ENCODE measurements at places on chromosomes 1 and 21.

DNA sequence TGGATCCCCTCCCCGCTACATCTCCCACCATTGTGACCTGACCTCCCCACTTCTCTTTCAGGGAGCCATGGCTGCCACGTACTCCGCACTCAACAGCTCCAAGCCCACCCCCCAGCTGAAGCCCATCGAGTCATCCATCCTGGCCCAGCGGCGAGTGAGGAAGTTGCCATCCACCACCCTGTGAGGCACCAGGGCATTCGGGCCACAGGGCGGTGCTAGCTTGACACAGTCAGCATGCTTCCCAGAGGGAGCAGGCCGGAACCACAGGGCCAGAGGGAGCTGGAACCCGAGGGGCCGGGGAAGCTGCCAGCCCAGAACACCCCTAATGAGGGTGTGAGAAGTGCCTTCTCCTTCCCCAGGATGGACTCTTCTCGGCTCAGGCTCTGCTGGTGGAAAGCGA lies 44.5 kb downstream of the RPS6KA1 start:
- DNase-seq = no peak

DNA sequence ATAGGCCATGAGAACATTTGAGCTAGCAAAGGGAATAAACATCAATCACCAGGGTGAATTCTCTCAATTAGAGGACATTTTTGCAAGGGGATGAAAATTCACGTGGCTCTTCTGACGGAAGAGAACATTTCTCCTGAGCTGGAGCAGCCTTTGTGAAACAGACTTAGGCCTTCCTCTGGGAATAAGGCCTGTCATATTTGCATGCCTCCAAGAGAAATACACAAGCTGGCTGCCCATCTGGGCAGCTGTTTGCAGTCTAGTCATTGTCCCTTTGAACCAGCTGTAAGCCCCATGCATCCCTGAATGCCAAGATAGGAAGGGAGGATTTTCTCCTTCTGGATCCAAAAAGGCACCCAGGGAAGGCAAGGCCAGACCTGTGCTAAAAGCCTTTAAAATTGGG lies 5.5 kb downstream of the LEMD1 start:
- no peak for DNase-seq

GRCh38 chr1:30747033-30748008 lies 10.3 kb downstream of the LAPTM5 start:
- DNase-seq = no peak

- no peak for DNase-seq
Observed at GRCh38 chr1:223878598-223879325, 33.0 kb upstream of the TP53BP2 start.

DNA sequence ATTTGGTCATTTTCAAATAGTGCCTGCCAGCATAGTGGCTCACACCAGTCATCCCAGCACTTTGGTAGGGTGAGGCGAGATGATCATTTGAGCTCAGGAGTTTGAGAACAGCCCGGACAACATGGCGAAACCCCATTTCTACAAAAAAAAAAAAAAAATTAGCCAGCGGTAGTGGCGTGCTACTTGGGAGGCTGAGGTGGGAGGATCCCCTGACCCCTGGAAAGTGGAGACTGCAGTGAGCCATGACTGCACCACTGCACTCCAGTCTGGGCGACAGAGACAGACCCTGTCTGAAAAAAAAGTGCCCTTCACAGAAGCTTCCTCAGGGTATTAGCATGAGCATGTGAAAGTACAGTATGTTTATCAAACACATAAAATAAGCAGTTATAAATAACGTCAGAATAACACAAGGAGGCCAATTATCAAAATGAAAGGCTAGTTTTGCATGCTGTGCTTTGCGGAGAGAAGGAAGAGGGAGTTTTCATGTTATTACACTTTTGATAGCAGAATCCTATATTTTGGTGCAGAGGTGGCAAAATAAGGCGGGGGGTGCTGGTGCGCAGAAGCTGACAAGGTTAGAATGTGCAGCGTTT lies 781 bp upstream of the METTL13 start:
- DNase-seq = no peak

DNA sequence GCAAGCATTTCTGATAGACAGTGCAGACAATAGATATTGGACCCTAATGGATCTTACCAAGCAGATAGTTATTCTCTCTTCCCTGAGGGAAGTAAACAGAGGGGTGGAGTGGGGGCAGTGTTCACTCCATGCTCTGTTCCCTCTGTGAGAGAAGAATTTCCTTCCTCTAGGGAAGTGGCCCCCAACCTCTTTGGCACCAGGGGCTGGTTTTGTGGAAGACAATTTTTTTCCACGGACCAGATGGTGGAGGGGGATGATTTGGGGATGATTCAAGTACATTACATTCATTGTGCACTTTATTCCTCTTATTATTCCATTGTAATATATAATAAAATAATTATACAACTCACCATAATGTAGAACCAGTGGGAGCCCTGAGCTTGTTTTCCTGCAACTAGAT lies 459.9 kb downstream of the ADGRL2 start:
- no peak for DNase-seq

DNA sequence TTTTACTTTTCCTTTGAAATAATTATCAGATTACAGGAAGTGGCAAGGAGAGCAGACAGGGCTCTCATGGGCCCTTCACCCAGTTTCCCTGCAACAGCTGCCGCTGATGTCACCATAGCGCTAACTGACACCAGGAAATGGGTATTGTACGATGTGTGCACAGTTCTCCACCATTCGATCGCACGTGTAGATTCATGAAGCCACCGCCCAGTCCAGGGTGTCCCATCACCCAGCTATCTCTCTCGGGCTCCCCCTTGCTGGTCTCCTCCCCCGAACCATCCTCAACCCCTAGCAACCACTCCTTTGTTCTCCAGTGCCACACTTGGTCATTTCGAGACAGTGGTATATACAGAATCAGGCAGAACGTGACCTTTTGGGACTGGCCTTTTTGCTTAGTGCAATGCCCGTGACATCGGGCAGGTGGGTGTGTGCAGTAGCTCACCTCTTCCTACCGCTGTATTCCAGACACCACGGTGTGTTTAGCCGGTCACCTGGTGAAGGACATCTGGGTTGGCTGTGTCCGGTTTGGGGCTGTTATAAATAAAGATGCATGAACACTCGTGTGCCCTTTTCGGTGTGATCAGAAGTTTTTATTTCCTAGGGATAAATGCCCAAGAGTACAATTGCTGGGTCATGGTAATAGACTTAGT lies 118.4 kb downstream of the CRYAA start:
- no peak for DNase-seq

- DNase-seq = no peak
Observed at GRCh38 chr1:207810173-207810572, 58.3 kb downstream of the CD46 start.

DNA sequence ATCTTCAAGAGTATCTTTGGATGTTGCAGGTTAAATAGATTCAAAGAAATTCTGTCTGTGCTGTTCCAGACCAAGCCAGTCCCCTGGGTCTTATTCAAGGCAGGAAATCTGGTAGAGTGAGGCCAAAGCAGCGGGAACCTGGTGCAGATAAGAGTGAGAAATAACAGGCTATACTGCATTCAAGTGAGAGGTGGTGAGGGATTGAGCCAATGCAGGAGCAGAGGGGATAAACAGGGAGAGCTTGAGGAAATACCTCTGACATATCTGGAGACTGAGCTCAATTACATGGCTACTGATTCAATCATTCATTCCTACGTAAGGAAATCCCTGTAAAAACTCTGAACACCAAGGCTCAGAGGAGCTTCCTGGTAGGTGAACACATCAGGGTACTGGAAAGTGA lies 17.2 kb upstream of the PSMA5 start:
- DNase-seq = no peak

- no peak for DNase-seq
Observed at GRCh38 chr1:180221462-180221861, 8.6 kb upstream of the LHX4 start.

GRCh38 chr21:19908390-19908789 lies 1089.8 kb upstream of the NCAM2 start:
- DNase-seq = no peak

DNA sequence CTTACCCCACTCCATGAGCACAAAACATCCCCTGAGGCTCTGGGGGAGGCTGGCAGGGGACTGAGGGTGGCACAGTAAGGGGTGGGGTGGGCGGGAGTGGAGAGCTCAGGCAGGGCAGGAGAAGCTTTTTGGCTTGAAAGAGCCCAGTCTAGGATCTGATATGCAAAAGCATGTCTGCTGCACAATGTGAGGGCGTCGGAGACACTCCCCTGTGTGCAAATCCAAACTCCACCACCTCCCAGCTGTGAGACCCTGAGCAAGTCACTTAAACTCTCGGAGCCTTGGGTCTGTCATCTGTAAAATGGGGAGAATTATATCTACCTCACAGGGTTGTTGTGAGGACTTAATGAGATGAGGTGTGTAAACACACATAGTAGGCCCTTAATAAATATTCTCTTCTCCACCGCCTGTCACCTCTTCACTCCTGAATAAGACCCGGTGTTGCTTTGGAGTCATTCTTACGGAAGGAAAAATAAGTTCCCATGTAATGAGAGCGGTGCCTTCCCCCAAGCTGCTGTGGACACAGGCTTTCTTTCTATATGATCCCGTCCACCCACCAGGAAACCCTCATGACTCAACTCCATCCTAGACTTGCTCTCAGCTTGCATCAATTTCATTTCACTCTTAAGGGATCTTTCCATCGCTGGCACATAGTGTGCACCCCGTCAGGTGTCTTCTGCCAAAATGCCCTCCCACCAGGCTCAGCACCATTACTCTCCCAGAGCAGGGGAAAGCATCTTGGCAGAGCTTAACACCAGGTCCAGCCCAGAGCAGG lies 12.5 kb downstream of the KCNN3 start:
- DNase-seq = no peak

GRCh38 chr1:226886122-226886901 lies 15.9 kb downstream of the PSEN2 start:
- no peak for DNase-seq

DNA sequence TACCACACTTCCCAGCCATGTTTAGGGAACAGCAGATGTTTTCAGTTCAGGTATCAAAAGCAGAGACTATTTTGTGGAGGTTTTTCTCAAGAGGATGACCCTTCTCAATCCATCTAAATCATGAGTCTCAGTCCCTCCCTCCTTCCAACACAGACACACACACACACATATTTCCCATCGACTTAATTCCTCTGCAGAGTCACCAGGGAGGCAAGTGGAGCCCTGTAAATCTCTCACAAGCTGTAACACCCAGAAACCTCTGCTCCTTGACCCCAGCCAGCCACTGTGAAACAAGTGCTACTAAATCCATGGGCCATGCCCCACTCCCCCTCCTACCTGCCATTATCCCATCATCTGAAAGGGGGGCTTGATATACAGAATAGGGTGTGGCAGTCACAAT lies 10.6 kb upstream of the KCND3 start:
- DNase-seq = no peak

DNA sequence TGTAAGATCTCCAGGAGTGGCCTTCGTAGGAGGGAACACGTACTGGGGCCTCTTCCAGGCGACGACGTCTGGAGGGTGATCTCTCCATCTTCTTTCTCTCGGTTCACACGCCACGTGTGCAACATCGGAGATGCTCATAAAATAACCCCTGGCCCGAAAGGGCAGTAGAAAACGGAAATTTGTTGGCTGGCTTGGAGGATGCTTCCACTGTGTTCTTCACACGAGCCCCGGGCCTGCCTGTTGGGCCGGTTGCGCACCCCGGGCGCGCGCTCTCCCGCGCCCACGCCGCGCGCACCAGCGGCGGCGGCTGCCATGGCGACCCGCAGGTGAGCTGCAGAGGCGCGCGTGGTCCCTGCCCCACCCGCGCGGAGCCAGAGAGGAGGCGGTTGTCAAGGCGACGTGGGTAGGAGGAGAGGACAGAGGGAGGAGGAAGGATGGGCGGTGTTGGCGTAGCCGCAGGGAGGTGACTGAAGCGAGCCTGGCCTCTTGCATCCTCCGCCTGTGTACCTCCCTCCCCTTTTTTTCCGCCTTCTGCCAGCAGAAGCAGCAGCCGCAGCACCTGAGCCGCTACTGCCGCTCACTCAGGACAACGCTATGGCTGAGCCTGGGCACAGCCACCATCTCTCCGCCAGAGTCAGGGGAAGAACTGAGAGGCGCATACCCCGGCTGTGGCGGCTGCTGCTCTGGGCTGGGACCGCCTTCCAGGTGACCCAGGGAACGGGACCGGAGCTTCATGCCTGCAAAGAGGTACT lies at the start of gene ELAPOR1:
Gene ELAPOR1 (plus strand): TSS at position 526 of the 752 bp plus-strand sequence. CDS start 69 bp downstream, at position 595.
- DNase-seq = no peak

DNA sequence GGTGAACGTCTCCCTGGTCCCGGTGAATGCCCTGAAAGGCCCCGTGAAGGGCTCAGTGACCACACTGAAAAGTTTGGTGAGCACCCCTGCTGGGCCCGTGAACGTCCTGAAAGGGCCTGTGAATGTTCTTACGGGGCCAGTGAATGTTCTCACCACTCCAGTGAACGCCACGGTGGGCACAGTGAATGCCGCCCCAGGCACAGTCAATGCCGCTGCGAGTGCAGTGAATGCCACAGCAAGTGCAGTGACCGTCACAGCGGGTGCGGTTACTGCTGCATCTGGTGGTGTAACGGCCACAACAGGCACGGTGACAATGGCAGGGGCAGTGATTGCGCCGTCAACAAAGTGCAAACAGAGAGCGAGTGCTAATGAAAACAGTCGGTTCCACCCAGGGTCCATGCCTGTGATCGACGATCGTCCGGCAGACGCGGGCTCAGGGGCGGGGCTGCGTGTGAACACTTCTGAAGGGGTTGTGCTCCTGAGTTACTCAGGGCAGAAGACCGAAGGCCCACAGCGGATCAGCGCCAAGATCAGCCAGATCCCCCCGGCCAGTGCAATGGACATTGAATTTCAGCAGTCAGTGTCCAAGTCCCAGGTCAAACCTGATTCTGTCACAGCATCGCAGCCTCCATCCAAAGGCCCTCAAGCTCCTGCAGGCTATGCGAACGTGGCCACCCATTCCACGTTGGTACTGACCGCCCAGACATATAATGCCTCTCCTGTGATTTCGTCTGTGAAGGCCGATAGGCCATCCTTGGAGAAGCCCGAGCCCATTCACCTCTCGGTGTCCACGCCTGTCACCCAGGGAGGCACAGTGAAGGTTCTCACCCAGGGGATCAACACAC lies 41.5 kb downstream of the ZBTB17 start:
- no peak for DNase-seq

- DNase-seq = no peak
Observed at GRCh38 chr1:183097438-183098051, 74.3 kb downstream of the LAMC1 start.

GRCh38 chr21:35048183-35048601 lies 910 bp downstream of the RUNX1 start:
- DNase-seq = no peak

DNA sequence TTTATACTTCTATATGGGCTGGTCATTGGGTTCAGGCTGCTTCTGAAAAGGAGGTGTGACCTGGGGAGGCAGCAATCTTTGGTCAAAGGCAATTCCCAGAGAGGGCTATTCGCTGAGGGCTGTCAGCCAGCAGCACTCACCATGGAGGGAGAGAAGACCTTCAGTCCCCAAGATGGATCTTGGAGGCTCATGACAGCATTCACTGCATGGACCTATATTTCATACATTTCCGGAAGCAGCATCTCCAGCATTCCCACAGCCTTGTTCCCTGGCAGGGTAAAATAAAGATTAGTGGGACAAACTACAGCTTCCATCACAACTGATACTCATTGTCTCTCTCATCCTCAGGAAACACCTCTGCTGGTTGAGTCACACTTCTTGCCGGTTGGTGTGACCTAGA lies 146.6 kb downstream of the CNIH3 start:
- DNase-seq = no peak

Data from HuH-7 (cell line).